ENCODE measurements at places on chromosomes 12 and 14.

GRCh38 chr12:67578976-67579661 is 69.4 kb upstream of the DYRK2 start:
- DNase-seq, result no peak

GRCh38 chr14:64550621-64551333 is 1.0 kb downstream of the PPP1R36 start:
- no peak for DNase-seq

GRCh38 chr12:54030889-54031471 is 1.9 kb upstream of the HOXC5 start:
- no peak for DNase-seq

GRCh38 chr12:80766897-80767296 is 50.2 kb downstream of the MYF5 start:
- no peak for DNase-seq

DNA sequence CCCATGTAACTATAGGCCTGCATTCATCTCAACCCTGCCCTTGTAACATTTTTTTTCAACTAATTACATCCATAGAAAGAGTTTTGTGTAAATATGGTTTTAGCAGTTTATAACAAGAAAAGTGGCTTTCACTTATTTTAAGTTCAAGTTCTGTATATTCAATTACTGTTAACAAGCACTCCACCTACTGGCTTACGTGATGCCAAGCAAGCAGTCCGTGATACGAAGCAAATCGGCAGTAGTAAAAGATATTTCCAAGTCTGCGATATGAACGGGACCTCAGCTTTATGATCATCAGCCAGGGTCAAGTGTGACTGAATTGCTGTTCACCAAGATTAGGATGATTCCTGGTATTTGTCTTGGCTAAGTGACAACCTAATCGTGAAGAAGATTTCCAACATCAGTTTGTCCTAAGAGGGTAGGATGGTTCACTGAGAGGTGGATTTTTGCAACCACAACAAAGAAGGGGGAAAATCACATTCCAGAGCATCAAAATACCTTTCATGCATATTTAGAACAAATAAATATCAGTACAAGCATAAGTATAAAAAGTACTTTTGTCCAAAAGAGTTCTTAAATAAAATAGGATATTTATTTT is 456.2 kb downstream of the FOXG1 start:
- no peak for DNase-seq

GRCh38 chr12:13941258-13942249 is 39.8 kb downstream of the GRIN2B start:
- no peak for DNase-seq

- DNase-seq, result no peak
These were observed 5.0 kb downstream of the SLC22A17 start for GRCh38 chr14:23347406-23348296.
